Caki2 (cell line): ENCODE measurements at places on chromosomes 3 and 15. TPM values are rescaled to one million over a fixed set of nuclear protein-coding genes. Genes with fewer than 3 reads are reported as not detected.

DNA sequence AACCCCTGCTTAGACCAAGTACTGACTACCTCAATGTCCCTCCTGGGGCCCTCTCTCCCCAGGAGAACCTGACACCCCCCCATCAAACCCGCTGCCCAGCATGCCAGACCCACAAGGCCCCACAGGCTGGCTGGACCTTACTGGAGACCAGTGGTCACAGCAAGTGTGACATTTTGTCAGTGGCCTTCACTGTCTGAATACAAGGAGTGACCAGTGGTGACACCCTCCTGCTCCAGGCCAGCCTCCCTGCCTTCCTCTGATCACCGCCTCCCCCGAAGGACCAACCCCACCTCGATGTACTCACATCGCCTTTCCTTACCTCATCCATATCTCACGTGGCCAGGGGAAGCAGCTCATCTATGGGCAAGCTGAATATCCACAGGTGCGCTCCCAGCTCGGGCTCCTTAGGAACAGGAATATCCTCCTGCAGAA is 62.1 kb upstream of the HERC1 start:
- no peak for DNase-seq

DNA sequence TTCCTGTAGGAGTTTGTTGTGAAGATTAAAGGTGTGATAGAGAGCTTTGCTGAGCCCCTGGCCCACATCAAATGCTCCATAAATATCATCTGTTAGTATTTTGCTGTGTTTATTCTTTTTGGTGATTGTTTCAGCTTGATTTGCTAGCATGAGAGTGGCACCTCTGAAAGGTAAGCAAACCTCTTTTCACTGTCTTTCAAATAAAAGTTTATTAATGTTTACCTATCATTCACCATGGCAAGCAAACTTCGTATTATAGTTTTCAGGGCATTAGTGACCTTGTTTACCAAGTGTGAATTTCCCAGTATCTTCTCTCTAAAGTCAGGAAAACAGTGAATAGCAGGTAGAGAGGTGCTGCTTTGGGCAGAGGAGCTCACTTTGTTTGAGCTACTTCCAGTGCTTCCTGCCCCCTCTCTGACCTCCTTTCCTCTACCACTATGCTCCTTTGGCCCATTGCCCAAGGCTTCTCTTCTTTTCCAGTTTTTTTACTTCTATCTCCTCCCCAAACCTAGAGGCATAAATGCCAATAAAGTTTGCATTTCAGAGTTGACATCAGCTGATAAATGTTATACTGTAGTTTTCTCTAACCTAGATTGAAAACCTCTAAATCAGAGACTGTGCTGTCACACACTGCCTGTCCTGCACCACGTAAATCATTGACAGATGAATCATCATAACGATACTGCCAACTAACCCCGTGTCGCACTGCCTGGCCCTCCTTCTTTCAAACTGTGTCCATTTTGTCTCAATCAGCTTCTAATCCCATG is 569.0 kb downstream of the TUSC7 start:
- peak; percentile 79 for DNase-seq

The NR1I2 gene
- total RNA-seq: not detected in 2 replicates

DNA sequence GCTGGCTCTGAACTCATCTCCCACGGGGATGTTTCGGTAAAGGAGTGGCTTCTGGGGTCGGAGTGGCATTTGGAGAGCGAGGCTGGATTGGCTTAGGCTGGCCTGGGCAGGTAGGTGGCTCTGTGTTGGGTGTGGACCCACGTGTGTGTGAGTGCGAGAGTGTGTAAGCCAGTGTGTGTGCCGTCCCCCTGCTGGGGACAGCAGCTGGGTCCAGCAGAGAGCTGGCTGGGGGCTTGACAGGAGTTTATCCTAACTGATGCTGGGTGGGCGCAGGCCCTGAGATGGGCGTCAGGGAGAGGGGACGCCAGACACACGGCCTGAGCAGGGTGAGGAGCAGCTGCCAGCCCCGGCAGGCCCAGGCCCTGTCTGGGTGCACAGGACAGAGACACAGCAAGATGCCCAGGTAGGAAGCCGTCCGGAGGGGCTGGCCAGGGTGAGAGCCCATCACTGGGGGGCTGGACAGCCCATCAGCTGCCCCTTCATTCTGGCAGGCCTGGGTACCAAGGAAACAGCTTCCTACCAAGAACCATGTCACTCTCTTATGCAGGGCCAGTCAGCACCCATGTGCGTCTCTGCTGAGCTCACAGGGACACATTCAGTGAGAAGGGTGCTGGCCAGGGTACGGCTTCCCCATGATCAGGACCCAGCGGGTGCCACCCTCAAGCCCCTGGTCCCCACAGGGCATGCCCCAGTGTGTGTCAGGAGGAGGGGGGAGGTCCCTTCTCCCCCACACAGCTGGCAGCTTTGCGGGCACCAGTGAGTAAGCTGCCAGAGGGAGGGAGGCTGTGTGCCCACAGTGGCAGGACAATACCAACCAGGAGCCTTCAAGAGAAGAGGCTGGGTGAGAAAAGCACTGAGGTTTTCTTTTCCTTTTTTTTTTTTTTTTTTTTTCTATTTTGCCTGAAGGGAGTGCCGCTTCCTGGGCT is 1.1 kb downstream of the PAK6 start:
- DNase-seq: no peak

The CCDC13 gene
- total RNA-seq: not detected in 2 replicates
